ENCODE measurements at places on chromosomes 4 and X.

- DNase-seq: no peak
Observed at GRCh38 chrX:97311066-97311778, 427.5 kb downstream of the RPA4 start.

DNA sequence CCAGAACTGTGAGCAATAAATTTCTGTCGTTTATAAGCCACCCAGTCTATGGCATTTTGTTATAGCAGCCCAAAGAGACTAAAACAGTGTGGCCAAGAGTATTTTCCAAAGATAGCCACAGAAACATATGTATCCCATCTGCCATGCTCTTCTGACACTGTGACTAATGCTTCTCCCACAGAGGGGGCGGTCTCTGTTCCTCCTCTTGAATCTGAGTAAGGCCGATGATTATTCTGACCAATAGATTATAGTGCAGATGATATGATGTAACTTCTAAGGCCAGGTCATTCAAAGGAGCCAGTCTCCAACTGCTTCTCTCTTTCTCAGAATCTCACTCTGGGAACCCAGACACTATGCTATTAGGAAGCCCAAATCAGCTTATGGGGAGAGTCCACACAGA lies 570.7 kb downstream of the BCOR start:
- DNase-seq: no peak

- no peak for DNase-seq
Observed at GRCh38 chrX:34927866-34928265, 14.7 kb upstream of the FAM47B start.

GRCh38 chr4:39732728-39733127 lies 34.8 kb downstream of the UBE2K start:
- no peak for DNase-seq

GRCh38 chrX:7085879-7086278 lies 61.6 kb upstream of the STS start:
- no peak for DNase-seq

- no peak for DNase-seq
Observed at GRCh38 chr4:18321956-18322530, 300.5 kb upstream of the LCORL start.

DNA sequence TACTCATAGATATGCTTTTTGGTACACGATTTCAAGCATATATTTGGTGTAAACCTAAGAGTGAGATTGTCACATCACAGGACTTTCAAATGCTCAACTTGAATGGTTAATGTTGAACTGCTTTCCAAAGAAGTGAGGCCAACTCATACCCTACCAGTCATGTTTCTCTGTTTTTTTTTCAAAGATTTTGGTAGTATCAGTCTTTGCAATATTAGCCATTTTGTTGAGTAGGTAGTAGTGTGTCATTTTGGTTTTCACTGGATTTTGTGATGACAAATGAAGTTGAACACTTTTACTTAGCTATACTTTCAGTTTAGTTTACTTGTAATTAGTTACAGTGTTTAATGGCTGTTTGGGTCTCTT lies 12.5 kb upstream of the HS3ST1 start:
- DNase-seq: no peak

DNA sequence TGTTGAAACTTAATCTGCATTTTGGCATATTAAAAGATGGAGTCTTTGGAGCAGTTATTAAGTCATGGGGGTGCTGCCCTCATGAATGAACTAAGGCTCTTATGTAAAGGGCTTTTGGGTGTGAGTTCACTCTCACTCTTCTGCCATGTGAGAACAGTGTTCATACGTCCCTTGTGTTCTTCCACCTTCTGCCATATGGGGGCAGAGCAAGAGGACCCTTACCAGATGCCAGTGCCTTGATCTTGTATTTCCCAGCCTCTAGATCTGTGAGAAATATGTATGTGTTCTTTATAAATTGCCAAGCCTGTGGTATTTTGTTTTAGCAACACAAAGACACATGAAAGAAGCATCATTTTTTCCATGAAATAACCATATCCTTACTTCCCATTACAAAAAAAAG lies 213.9 kb downstream of the SPOCK3 start:
- no peak for DNase-seq

DNA sequence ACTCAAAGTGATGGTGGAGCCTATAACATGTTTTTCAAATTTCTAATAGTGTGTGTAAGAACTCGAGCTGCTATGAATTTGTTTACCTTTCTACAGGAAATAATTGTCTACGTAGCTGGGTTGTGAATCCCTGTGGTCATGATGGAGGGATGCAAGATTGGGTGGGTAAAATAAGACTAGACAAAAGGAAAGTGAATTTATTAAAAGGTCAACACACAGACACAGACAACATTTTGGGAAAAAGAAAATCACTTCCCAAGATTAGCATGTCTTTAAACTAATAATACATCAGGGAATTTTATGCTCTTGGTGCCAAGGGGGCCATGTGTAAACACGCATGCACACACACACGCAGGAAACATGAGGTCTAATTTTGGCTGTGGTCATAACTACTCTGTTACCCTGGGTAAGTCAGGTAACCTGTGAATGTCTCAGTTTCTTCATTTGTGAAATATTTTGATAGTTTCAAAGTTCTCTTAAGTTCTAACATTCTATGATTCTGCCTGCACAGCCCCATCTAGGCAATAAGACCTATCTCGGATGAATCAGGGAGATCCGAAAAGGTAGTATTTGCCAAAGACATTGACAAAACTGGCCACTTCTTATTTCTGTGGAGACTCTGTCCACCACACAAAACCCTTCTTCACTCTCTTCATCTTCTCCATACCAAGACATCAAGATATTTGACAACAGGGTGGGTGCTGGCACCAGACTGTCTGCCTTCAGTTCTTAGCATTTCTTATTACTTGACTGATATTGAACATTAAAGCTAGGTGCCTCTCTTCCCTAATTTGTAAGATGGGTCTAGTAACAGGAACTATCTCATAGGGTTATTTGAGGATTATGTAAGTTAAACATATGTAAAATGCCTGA lies 1.6 kb upstream of the UNC5C start:
- no peak for DNase-seq

DNA sequence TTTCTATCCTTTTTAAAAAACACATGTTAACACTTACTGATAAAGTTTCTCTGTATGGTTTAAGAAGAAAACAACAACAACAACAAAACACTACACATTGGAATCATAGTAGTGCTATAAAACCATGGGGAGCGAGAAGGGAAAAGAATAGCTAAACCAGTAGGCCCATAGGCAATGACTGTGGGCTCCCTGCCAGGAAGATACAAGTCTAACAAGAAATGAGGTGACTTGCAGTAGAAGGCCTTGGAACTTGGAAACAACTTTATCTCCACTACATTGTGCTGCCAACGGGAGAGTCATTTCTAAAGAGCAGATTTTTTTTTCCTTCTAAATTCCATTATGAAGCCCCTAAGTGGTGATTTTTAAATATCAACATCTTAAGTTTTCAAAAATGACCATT lies 78.0 kb downstream of the GPC4 start:
- DNase-seq: no peak

DNA sequence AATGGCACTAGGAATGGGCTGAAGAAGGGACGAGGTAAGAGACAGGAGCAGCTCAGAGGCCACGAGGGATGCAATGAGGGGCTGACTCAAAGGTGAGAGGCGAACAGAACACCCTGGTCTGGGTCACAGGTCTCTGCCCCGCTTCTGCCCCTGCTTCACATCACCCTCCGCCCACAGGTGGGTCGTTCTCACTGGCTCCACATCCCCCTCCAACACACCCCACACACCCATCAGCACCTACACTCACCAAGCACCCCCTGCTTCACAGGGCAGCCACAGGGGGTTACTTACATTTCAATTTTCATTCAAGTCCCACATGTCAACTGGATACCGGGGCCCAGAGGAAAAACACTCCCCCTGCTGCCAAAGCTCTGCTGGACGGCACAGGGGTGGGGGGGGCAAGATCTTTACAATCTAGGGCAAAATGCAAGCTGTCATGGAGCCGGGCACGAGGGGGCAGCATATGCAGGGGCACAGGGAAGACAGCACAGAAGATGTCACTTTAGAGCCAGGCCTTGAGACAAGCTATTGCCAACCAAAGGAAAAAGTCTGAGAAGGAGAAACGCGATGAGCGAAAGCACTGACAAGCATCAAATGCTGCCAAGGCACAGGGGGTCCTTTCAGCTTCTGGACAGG lies 94.0 kb downstream of the AFAP1 start:
- no peak for DNase-seq

GRCh38 chr4:152342293-152342692 lies 193.6 kb downstream of the FBXW7 start:
- no peak for DNase-seq

DNA sequence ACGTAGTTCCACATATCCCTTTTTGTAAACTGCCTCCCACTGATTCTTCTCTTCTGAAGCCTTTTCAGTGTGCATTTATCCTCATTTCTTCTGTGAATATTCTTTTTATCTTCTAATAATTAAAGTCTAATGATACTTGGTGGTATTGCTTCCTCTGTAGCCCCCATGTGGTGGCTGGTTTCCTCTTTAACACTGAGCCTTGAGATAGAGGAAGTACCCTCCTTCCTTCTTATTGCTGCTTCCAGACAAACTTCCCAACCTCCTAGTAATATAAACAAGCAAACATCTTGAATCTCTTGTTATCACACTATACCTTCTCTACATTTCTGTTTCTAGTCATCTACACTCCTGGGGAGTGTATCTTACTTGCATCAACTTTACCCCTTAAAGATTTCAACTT lies 310.5 kb upstream of the GIMD1 start:
- DNase-seq: no peak

GRCh38 chr4:26707342-26707741 lies 123.5 kb downstream of the TBC1D19 start:
- DNase-seq: no peak

DNA sequence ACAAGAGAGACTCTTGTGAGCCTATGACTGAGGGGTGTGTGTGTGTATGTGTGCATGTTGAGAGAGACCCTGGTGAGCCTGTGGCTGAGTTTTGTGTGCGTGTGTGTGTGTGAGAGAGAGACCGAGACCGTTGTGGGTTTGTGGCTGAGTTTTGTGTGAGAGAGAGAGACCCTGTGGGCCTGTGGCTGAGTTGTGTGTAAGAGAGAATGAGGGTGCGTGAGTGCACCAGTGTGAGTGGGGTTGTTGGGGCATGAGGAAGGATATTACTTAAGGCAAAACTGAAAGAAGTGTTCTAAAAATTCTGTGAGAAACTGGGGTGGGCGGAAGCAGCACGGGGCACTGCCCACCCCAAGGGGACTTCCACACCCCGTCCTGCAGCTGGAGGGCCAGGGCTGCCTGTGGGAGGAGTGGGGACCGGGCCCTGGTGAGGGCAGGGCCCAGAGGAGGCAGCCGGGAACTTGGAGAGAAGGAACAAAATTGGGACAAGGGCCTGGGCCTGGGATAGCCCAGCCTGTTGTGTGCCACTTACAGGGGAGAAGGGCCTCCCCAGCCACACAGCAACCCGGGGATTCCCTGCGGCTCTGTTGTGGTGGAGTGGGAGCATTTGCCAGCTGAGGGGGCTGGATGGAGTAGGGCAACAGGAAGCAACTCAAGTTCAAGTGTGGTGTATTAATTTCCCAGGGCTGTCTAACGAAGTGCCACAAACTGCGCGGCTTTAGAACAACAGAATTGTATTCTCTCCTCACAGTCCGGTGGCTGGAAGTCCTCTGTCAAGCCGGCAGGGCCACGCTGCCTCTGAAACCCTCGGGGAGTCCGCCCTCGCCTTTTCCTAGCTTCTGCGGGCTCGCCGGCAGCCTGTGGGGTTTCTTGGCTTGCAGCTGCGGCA lies 22.1 kb downstream of the TMEM131L start:
- peak; percentile 62 for DNase-seq

DNA sequence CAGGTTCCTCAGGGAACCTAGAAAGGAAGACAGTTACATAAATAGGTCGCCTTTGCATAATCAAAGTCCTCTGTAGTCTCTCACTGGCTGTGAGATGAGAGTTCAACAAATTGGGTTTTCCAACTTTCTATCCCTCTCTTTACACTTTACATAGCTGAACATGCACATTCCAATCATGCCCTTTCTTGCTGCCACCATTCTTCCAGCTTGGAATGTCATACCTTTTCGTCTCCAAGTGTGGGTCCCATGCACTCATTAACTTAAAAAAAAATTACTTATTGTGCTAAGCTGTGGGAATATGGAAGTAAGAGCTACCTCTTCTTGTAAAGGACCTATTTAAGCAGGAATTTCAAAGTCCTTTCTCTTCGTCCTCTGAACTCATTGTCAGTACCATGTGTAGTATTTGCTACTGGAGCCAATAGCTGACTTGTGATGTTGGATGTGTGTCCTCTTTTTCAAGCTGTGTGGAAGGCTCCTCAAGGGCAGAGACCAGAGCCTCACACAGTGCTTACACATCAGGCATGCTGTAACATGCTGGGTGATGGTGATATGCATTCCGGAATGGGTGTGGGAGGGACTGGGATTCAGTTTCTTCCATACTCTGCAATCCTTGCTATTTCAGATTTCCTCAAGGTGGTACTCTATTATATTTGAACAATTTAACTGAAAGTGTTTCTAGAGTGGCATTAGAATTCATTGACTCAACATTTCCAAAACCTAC lies 7.1 kb downstream of the ENOPH1 start:
- DNase-seq: no peak

- no peak for DNase-seq
Observed at GRCh38 chr4:2923668-2924173, 39.5 kb downstream of the NOP14 start.

DNA sequence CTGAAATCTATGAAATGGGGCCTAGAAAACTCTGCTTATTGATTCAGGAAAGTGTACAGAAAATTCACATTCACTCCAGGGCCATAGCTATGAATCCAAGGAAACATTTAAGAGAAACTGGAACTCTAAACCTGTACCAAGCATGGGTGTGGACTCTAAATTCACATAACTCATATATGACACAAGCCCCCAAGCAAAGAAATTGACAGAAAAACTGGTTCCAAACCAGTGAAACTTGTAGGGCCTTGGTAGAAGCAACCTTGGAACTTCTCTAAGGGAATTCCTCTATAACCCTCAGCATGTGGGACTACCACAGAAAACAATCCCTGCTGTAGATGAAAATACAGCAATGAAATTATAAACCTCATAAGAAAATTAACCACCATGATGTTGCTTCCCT lies 106.6 kb upstream of the NRK start:
- DNase-seq: no peak

- DNase-seq: no peak
Observed at GRCh38 chr4:111433441-111433840, 711.8 kb upstream of the FAM241A start.

DNA sequence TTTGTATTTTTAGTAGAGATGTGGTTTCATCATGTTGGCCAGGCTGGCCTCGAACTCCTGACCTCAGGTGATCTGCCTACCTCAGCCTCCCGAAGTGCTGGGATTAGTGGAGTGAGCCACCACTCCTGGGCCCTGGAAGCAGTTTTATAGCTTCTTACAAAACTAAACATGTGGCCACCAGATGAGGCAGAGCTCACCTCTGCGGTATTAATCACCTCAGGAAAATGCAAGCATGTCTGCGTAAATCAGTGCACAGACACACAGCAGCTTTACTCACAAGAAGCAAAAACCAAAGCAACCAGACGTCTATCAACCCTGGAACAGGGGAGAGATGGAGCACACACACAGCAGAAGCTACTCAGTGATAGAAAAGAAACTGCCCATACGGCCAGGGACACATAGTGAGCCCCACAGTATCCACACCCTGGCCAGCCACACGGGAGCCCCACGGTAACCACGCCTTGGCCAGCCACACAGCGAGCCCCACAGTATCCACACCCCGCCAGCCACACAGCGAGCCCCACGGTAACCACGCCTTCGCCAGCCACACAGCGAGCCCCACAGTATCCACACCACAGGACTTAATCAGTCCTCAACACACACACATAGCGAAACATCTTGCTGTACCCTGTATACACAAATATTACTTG lies 30.2 kb downstream of the PPP2R3B start:
- no peak for DNase-seq
